Stimulated activated CD4-positive, alpha-beta T cell treated with anti-CD3 and anti-CD28 coated beads, TNF-alpha, amount 100 ng/mL, for 48 hours (primary cell): ENCODE measurements at places on chromosomes 1 and 21.

- DNase-seq: no peak
Observed at GRCh38 chr1:155236451-155236850, 18.8 kb downstream of the ENTREP3 start.

DNA sequence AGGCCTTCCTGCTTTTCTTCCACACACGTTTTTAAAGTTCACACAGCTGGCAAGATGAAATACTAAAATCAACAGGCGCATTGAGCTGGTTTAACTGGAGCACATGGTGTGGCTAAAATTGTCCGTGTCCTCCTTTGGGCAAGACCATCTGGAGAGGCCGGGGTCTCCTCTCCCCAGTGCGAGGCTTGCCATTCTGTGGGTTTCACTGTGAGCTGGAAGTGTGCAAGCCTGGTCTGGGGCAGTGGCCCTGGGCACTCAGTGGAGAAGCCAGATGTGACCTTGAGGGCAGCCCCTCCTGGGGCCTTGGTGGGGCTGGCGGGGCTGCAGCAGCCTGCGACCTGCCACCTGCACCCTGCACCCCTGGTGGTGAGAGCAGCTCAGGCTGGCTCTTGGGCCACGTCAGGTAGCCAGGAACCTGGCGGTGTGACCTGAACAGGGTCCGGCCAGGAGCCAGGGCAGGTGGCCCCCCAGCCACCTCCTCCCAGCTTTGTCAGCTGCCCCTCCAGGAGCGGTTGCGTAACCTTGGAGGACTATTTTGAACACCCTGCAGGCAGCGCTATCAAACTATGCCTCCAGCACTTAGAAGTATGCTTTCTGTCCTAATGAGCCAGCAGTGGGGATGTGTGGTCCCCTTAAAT is 52.4 kb downstream of the SLC37A1 start:
- DNase-seq: no peak

DNA sequence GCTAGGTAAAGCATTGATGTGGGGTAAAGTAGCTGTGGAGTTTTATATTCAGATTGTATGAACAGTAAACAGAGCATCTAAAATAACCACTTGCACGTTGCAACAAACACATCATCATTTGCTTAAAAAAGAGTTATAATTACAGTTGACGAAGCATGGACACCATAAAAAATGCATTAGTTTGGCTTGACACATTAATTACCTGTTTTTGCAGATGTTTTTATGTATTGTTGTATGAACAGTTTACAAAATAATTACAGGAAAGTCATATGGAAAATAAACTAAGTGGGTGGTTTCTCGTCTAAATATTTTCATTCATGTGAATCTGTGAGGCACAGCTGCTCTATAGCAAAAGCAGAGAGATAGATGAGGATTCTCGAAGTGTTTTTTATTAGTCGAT is 108.3 kb downstream of the RPS6KC1 start:
- no peak for DNase-seq

DNA sequence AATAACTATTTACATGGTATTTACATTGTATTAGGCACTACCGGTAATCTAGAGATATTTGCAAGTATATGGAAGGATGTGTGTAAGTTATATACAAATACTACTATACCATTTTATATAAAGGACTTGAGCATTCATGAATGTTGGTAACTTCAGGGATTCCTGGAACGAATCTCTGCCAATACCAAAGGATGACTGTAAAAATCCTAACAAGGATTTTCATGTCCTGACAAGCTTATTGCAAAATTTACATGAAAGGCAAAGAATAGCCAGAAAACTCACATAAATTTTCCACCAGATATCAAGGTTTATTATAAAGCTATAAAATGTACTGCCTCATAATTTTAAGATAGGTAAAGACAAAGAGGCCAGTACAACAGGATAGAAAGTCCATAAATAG is 325.2 kb upstream of the NRIP1 start:
- no peak for DNase-seq

GRCh38 chr1:181369416-181369815 is 113.9 kb upstream of the CACNA1E start:
- DNase-seq: no peak

- DNase-seq: no peak
Observed at GRCh38 chr1:45864167-45865106, 61.0 kb downstream of the MAST2 start.

DNA sequence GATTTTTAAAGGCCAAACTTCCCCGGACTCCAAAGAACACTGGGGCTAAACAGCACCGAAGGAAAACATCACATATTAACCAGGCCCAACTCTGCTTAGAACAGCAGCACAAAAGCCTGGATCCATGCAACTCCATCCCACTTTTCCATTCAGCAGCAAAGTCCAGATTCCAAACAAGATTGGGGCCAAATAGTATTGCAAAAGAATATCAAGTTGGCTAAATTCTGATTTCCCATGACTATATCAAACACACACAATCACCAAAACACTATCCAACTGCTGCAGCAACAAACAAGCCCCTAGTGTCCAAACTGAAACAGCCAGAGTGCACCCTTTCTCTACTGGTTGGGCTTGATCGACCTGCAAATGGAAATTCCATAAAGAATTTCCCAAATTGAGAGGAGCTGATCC is 19.4 kb upstream of the TMEM125 start:
- DNase-seq: no peak
